ENCODE measurements at places on chromosomes 2 and 18.
A peak's percentile ranks its signal among the peaks of the same experiment; 100 is the strongest.

DNA sequence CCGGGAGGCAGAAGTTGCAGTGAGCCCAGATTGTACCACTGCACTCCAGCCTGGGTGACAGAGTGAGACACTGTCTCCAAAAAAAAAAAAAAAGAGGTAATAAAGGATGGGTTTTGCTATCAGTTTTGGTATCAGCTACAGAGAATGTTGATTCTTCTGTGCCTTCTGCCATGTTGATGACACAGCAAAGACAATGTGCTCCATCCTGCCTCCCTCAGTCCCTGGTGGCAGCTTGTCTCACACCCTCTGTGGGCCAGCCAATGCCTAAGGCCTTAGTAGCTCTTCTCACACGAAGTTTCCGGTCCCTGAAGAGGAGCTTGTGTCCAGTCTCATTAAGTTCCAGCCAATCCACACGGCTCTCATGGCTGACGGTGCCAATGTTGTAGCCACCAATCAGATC is 17.6 kb downstream of the IFT172 start:
- DNase-seq: no peak

DNA sequence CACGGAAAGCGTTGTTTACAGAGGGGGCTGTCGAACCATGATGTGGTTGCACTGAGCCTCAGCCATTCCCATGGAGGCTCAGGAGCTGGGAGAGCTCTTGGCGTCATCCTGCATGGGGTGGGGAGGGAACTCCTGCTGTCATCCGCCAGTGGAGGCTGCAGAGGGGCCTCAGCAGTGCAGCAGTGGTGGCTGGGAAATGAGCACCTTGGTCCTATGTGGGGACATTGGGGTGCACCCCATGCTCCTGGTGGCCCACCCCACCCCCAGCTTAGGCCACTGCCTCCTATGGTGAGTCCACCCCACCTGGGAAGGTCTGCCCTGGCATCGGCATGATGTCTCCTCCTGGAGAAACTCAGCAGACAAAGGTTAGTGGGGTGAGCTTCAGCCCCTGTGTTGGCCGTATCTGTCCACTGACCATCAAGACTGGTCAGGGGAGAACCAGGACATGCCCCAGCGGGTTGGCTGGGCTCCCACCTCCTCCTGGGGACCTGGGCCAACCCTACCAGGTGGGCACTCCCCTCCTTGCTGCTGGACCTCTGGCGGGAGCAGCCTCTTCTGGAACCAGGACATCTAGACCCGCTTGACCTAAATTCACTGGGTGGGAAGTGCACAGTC is 67.8 kb upstream of the HDAC4 start:
- DNase-seq: no peak

DNA sequence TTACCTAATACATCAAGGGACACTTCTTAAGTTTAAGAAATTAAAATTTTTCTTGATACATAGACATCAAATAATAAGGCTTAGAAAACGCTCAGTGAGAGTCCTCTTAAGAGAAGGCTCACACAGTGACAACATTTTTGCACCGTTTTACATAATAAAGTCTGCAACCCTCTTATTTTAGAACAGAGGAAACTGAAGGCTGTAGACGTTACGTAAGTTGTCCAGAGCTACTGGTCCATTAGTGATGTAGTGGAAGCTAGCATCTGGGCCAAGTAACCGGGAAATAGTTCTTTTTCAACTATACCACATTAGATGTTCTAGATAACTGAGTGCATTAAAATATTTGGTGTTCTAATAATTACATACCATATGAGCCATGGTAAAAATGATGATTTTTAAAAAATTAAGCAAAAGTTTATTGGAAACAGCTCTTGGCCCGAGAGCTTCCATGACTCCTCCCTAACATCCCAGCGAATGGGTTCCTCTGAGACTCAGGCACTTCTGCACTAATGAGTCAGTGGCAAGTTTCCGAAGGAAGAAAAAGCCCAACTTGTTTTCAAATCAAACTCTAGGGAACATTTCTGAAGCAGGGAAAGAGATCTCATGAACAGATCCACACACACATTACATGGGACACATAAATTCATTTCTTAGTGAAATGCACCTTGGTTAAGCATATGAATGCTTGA is 232.6 kb upstream of the PXDN start:
- no peak for DNase-seq

- no peak for DNase-seq
These were observed 389.2 kb downstream of the FBXO15 start for GRCh38 chr18:73758446-73758845.

DNA sequence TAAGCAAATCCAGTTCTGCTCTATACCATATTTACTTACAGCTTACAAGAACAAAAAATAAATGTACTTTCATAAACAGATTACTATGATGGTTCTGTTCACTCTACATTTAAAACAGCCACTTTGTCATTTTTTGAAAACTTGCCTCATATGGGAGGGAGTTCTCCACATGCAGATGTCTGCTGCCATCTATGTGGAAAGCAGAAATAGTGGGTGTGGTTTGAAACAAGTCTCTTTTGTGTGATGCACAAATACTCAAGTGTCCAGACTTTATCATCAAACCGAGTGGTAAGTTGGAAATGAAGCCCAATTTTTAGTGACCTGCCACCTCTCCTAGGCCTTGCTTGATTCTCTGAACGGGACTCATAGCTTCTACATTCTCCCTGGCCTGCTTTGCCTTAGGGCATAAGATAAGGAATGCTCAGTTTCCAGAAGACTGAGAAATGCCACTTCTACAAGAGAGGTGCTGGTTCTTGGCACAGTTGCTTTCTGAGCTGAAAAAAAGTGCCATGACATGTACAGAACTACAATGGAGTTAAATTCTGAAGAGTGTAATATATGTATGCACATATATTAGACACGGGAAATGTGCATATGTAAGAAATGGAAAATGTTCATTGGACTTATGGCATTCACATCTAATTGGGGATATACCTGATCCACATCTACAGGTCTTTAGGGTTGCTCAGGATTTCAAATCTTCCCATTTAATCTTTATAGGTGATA is 221.0 kb downstream of the SLC8A1 start:
- no peak for DNase-seq

DNA sequence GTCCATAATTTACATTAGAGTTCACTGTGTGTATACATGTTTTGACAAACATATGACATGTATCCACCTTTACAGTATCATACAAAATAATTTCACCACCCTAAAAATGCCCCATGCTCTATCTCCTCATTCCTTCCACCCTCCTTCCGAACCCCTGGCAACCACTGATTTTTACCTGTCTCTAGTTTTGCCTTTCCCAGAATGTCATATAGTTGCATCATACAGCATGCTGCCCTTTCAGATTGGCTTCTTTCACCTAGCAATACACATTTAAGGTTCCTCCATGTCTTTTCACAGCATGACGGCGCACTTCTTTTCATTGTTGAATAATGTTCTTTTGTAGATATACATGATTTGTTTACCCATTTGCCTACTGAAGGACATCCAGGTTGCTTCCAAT is 10.4 kb downstream of the LRPPRC start:
- DNase-seq: no peak

DNA sequence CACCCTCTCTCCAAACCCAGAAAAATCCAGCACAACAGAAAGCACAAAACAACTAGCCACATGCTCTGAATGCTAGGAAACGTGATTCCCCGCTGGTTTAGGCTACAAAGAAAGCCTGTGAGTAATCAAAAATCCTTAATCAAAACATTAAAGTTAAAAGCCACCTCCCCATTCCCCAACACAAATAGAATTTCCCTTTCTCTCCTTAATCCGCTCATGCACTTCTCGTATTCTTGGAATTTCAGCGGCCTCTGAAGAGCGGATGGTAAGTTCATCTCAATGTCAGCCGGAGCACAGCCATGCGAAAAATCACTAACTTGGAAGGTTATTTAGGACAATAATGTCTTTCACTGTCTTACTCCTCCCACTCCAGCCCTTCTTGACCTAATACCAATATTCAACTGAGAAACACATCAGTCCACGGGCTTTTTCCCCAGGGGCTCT is 126.7 kb downstream of the OSBPL1A start:
- DNase-seq: no peak

- DNase-seq: no peak
These were observed 299.6 kb downstream of the PAX3 start for GRCh38 chr2:221999166-221999565.

GRCh38 chr18:50527636-50528307 is 32.1 kb upstream of the MAPK4 start:
- no peak for DNase-seq

GRCh38 chr2:191836853-191837769 is 9.8 kb downstream of the CAVIN2 start:
- DNase-seq: no peak

GRCh38 chr2:183078163-183078463 is 434 bp upstream of the DUSP19 start:
- no peak for DNase-seq

DNA sequence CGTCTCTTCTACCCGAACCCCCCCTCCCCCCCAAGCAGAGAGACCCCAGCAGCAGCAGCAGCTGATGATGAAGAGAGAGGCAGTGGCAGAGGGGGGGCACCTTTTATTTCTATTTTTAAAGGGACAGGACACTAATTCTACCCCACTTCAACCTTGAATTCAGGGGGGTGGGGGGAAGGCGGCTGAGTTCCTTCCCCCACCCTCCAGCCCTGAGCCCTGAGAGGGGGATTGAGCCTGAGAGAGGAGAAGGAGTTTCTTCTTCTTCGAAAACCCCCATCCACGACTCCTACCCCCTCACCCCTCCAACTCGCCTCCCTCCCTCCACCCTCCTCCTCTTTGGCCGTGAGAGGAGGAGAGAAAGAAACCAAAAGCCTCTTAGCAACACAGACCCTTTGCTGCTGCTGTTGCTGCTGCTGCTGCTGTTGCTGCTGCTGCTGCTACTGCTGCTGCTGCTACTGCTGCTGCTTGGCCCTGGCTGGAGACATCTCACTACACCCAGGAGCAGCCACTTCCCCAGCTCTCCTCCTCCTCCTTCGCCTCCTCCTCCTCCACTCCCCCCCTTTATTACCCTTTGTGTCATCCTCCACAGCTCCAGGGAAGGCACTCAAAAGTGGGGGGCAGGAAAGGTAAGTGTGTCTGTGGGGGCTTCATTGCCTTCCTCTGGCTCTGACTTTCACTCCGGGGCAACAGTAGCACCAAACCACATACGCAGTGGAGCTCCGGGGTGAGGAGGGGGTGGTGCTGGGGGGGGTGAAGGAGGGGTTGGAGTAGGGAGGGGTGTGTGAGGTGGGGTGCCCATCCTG is at the start of gene MBD5:
TSS of gene MBD5 (plus strand) at position 33 of the 803 bp plus-strand sequence.
- DNase-seq: peak; percentile 36

GRCh38 chr2:159153063-159153462 is 133.4 kb downstream of the WDSUB1 start:
- DNase-seq: no peak

- DNase-seq: no peak
These were observed 52.3 kb downstream of the ZNF521 start for GRCh38 chr18:25299426-25300300.

- DNase-seq: no peak
These were observed 77.9 kb upstream of the ARL5A start for GRCh38 chr2:151905963-151906632.

GRCh38 chr2:224377751-224378700 is 23.9 kb downstream of the FAM124B start:
- no peak for DNase-seq

GRCh38 chr2:174038462-174038861 is 73.3 kb upstream of the SP3 start:
- no peak for DNase-seq

- no peak for DNase-seq
These were observed 29.7 kb downstream of the NAB1 start for GRCh38 chr2:190678444-190679162.

- DNase-seq: no peak
These were observed 2.4 kb downstream of the EPAS1 start for GRCh38 chr2:46299365-46300263.

DNA sequence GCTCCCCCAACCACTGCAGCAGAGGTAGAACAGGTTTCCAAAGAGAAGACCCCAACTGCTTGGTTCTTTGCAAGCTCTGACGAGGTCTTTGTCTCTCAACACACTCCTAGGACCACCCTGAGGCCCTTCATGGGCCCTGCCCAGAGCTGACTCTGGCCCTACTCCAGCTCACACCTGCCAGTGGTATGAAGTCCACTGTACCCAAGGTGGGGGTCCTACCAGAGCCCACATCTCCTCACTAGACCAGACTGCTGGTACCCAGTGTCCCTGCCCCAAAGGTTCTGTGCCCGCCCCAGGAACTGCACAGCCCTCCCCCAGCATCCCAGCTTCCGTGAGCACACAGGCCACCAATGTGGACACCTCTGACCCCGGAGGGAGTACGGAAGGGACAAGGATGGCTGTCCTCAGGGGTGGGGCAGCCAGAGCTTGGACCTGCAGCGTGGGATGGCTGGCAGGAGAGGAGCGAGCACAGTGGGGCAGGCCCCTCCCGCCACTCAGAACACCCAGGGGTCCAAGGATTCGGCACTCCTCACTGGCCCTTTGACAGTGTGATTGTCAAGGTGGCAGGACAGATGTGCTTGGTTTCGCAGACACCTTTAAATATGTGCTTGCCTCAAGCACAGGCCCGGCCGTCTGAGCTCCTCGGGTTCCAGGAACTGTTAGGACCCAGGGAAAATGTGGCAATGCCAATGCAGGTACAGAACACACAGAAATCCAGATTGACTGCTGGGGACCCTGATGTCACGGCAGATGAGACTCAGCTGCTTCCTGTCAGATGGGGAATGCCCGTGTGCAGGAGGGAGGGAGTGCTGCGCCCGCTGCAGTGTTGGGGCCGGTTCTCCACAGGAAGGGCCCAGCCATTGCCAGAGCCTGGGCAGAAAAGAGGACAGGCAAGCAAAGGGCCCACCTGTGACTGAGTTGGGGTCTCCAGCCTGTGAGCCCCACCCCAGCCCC is 51.2 kb downstream of the MTERF4 start:
- no peak for DNase-seq

DNA sequence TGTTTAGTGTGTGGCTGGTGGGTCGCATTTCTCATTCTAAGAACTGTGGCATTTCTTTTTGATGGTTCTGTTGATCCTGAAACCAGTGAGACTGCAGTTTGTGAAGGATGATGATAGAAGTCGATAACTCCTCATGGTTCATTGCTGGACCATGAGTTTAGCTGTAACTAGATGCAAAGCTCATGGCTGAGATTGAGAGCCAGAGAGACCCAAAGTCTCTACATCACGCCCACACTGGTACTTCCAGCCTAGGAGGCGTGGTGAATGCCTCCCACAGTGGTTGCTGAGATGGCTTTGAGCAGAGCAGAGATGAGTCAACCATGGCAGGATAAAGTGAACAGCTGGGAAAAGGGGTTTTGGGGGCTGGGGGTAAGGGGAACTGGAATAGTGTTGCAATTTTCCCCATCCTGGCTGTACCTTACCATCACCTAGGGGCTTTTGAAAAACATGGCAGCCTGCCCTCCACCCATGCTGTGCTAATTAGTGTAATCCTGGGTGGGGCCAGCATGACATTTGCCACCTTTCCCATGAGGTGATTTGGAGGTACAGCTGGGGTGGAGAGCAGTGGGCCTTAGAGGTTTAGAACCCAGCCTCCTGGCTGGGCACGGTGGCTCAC is 24.1 kb downstream of the INPP4A start:
- DNase-seq: no peak

DNA sequence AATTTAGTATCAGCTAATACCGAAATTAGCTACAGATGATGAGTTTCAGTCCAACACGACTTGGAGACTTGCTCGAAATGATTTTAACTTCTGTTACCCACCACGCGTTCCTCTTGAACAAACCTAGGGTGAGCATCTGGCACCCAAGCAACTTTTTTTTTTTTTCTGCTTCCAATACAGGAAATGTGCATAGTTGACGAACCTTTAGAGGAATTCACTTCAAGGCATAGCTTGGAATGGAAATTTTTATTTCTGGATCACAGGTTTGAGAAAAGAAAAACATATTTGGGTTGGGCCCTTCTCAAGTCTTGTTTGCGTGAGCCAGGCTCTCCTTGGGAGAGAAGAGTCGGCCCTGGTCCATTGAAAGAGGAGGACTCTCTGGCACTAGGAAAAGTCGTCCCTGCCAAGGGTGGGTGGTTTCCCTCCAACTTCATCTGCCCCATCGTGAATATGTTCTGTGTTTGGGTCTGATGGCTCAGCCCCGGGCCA is 37.4 kb upstream of the RPL31 start:
- no peak for DNase-seq
